ENCODE measurements at places on chromosomes 3 and 15.

DNA sequence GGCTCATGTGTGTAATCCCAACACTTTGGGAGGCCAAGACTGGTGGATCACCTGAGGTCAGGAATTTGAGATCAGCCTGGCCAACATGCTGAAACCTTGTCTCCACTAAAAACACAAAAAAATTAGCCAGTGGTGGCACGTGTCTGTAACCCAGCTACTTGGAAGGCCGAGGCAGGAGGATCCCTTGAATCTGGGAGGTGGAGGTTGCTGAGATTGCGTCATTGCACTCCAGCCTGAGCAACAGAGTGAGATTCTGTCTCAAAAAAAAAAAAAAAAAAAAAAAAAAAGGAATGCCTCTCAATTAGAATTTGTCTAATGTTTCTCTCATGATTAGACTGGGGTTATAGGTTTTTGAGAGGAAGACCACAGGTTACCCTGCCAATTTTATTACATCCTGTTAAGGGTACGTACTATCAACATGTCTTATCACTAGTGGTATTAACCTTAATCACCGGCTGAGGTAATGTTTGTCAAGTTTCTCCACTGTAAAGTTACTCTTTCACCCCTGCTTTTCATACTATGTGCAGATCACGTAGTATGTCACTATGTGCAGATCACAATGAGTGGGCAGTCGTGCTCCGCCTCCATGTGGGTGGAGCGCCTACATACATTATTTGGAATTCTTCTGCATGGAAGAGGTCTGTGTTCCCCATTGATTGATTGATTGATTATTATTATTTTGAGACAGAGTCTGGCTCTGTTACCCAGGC lies 6.2 kb upstream of the RPAP1 start:
- no peak for DNase-seq

GRCh38 chr15:74406992-74407705 lies 26.6 kb downstream of the SEMA7A start:
- no peak for DNase-seq

GRCh38 chr15:45495588-45495987 lies 27.0 kb downstream of the SLC30A4 start:
- no peak for DNase-seq

- DNase-seq = no peak
Observed at GRCh38 chr3:86845726-86846125, 145.2 kb downstream of the VGLL3 start.

DNA sequence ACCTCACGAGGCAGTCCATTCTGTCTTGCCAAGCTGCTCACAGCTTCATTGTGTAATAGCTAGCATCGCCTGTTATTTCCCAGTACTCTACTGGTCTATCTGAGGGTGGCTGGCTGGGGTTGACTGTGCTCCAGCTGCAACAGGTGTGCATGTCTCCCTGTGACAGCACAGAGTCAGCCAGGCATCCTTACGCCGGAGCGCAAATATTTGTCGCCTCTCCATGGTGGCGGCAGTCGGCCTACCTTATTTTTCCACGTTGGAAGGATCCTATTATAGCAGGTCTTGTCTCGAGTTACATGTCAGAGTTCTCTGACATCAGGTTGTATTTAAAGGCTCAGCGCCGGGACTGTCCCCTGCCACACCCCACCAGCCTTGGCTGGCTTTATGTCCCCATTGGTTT lies 307.1 kb downstream of the TLE3 start:
- DNase-seq = no peak

Data from heart left ventricle (tissue), 16 donors.